ENCODE measurements at places on chromosomes 12 and 14.

DNA sequence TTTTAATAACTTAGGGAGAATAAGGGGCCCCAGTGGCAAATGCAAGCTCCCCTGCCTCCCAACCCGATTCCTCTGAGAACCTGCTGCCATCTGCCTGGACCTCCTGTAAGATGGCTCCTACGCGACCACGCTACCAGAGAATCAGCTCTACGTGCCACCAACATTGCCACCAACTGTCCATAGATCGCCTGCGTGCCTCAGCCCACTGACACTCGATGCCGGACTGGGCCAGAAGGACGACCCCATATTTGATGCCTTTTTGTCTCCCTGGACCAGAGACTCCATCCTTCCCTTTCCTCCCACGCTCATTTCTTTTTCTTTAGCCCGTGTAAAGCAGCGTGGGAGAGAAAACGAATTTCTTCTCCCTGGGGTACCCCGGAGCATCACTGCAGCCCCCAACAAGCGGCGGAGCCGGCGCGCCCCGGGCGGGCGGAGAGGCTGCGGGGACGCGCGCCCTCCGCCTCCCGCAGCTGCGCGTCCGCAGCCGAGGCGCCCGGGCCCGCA, 565 bp upstream of the KLHL42 start:
- no peak for DNase-seq

GRCh38 chr12:31479516-31480210, 111.3 kb downstream of the DENND5B start:
- no peak for DNase-seq

DNA sequence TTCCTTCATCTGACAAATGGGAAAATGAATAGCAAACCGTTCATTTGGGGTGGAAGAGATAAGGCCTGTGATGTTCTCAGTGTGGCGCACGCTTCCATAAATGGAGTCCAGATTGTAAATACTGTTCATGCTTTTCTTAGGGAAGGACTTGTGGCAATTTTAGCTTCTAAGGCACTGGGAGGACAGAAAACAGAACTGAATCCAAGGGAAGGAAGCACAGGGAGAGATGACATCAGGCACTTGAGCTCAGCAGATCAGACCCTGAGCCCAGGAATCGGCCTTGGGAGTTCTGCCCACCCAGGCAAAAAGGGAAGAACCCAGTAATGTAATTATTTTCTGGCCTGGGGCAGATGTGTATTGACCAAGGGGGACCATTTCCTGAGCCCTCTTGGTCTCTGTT, 7.2 kb upstream of the SH2B3 start:
- DNase-seq = no peak

DNA sequence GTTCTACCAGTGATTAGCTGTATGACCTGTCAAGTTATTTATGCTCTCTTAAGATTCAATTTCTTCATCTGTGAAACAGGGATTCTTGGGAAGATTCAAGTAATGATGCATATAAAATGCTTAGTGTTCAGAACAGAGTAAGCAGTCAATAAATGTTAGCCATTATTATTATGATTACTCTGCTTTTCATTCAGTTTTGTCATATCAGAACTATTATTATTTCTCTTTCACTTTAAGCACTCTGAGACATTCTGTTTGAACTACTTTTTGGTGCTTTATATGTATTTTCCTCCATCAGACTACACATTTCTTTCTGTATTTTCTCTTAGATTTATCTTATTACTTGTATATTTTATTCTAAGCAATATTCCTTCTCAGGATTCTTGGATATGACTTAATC, 81.2 kb downstream of the CFAP54 start:
- DNase-seq = no peak

GRCh38 chr12:100403446-100403845, 46.6 kb downstream of the SLC17A8 start:
- no peak for DNase-seq

GRCh38 chr12:112906712-112907414, at the start of gene OAS1:
Gene OAS1, plus strand, starts transcription at chr12:112906962. Its CDS starts 78 bp downstream, at chr12:112907040.
- DNase-seq = peak; percentile 75

GRCh38 chr12:56987011-56987410, 19.3 kb downstream of the ZBTB39 start:
- DNase-seq = no peak

GRCh38 chr12:71152851-71153250, 4.9 kb downstream of the TSPAN8 start:
- DNase-seq = no peak

GRCh38 chr14:99250636-99251208, 21.3 kb downstream of the BCL11B start:
- DNase-seq = no peak

DNA sequence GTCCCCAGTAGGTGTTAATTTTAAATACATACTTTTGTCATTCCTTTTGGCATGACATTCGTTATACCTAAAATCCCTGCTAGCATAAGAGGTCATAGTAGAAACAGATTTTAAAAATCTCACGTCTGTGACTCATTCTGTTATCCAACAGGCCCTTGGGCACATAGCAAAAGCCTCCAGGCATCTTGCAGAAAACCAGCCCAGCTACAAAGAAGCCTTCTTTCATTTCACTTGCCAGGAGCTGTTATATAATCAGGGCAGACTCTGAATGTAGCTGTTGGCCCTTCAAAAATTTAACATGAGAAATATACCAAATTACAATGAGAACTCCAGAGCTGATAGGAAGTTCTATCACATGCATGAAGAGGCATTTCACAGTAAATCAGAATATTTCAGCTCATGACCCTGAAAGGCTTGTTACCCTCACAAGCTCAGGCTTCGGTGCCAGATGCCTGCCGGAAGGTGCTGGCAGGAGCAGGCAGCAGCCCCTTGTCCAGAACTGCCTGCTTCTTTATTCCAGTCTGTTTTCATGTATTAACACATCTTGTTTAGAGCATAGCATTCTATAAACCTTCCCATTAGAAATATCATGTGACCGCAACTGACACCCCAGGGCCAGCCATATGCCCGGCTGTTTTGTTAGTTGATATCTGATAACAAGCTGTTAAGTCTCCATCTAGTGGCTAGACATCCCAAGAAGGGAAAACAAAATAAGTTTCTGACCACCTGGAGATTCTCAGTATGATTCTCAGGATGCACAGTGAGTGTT, 17.8 kb downstream of the E2F7 start:
- DNase-seq = no peak

- DNase-seq = no peak
Measured at GRCh38 chr12:49507139-49507538, 31.7 kb upstream of the KCNH3 start.

DNA sequence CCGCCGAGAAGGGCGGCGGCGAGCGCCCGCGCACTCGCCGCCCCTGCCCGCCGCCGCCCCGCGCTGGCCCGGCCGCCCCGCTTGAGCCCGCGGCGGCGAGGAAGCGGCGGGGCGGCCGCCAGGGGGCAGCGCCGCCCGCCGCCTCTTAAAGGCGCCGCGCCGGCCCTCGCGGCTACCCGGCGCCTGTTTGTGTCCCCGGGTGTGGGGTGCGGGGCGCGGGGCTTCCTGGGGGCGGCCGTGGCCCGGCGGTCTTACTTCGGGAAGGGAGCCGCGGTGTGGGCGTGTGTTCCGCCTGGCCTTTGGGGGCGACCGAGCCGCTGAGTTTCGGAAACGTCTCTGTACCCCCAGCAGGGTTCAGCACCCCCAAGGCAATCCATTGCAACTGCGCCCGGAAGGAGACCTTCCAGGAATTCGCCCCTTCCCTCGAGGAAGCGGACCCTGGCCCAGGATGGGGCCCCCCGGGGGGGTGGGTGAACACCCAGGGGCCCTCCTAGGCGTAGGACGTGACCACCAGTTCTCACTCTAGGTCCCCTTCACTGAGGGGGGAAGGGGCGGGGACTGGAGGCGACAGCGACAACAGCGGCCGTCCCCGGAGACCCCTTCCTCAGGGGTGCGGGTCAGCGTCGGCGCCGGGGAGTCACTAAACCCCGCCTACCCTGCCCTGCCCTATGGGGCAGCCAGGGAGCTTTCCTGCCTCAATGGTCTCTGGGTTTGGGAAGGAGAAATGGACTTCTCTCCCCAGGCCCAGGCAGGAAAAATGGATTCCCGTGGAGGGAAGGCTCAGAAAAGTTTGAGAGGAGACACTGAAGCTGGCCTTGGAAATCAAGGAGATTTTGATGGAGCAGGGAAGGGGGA, at the start of gene ITPK1:
Gene ITPK1, minus strand, starts transcription at position 105 of the 855 bp plus-strand sequence. CDS start 762 bp downstream, outside the sequence.
- DNase-seq = peak; percentile 56

GRCh38 chr12:76719171-76720041, 44.5 kb upstream of the ZDHHC17 start:
- no peak for DNase-seq

DNA sequence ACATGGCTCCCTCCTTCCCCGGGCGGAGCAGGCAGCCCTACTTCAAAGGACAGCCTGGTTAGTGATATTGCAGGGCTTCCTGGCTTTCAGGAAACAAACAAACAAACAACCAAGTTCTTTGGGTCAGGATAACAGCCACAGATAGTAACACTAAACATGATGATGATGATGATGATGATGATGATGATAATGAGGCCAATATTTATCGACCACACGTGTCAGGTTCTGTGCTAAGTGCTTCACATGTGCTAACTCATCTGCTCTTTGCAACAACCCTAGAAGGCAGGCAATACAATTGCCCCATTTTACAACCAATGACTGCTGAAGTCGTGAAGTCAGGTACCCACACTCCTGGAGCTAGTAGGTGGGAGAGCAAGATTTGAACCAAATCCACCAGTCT, 44.1 kb upstream of the TBX5 start:
- DNase-seq = no peak

GRCh38 chr12:89529738-89530137, 3.9 kb upstream of the POC1B start:
- peak; percentile 23 for DNase-seq

DNA sequence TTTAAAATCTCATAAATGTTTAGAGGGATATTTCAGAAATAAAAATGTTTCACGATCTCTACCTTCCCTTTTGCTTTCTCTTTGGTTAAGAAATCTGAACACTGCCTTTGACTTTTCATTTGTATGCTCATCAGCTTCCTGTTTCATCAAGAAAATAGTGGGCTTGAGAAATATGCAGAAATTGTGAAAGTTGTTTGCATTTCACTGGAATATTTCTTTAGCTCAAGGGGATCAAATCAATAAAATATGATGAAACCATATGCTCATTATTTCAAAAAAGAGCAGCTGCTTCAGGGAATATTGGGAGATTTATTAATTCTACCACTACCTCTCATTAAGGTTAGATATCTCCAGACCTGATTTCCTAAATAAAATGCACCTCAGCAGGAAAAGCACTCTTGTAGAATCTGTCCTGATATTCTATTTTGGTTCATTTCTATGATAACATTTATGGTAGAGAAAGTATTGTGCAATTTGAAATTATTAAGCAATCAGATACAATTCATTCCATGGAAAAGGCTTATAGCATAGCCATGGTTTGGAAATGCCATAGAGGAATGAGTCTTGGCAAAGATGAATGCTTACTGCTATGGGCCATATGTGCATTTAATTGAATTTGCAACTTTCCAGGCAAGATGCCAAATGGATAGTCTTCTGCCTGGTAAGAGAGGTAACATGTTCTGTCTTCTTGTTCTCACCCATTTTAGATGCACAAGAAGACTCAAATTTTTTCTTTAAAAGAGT, 212.6 kb upstream of the SLC16A7 start:
- DNase-seq = no peak

GRCh38 chr14:33922125-33922524, 28.7 kb downstream of the EGLN3 start:
- no peak for DNase-seq

DNA sequence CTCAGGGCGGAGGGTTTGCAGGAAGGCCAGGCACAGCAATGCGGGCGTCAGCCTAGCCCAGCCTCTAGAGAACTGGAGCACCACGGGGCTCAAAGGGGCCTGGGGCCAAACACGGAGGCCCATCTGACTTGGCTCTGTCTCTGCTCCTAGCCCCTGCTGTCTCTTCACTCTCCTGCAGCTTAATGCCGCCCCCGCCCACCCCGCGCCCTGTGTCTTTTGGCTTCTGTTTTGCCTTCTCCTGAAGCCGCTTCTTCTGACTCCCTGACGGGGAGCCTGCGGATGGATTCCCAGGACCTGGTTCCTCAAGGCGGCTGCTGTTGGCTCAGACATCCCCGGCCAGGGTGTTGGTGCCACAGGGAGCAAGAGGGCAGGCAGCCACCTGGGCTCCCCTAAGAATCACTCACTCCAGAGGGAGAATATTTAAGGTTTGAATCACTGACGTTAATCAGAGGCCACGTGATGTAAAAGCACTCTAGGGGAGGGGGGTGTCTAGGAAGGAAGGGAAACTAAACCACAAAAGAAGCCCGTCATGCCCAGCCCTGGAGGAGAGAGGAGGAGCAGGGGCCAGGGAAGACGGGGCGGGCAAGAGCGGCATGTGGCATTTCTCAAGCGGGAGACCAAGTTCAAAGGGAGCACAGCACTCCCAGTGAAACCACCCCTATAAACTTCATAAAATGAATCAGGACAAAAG, 36.9 kb upstream of the PRMT8 start:
- DNase-seq = no peak

GRCh38 chr12:108097160-108097911, 31.8 kb upstream of the WSCD2 start:
- no peak for DNase-seq

- DNase-seq = no peak
Measured at GRCh38 chr12:11813438-11813813, 164.0 kb downstream of the ETV6 start.

DNA sequence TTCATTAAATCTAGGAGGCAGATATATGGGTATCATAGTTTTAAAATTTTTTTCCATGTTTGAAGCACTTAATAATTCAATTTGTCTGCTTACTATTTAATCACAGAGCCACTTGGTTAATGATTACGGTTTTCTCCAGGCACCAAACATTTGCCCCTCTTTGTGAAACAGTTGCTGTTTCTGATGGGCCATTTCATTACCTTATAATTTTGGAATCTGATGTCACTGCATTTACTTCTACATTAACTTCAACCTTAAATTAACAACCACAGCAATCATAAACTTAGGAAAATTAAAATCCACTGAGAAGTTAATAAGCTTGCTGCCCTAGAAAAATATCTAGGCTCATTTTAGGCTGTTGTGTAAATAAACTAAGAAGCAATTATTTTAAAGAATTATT, 17.0 kb downstream of the TMCC3 start:
- DNase-seq = no peak

GRCh38 chr14:33450416-33450815, 500.5 kb downstream of the EGLN3 start:
- no peak for DNase-seq

- DNase-seq = no peak
Measured at GRCh38 chr12:64098709-64099354, 123.3 kb downstream of the KICS2 start.
